ENCODE measurements at places on chromosomes 7 and 10.

DNA sequence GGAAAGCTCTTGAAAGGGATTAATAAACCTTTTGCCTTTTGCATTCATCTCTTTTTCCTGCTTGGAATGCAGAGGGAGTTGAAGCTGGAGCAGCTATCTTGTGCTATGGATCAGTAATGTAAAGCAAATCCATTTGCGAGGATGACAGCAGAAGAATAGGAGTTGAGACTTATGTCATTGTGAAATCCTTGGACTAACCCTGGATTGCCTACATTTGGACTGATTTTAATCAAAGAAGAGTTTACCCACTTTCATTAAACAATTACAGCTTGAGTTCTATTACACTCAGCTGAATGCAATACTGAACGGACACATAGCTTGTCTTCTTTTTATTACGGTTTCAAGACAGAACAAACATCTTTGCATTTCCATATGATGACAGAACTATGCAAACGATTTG lies 362.3 kb downstream of the PHF14 start:
- DNase-seq = no peak

- no peak for DNase-seq
Measured at GRCh38 chr7:4700577-4701235, 18.6 kb downstream of the FOXK1 start.

GRCh38 chr10:34432589-34432988 lies 382.5 kb downstream of the PARD3 start:
- DNase-seq = no peak

DNA sequence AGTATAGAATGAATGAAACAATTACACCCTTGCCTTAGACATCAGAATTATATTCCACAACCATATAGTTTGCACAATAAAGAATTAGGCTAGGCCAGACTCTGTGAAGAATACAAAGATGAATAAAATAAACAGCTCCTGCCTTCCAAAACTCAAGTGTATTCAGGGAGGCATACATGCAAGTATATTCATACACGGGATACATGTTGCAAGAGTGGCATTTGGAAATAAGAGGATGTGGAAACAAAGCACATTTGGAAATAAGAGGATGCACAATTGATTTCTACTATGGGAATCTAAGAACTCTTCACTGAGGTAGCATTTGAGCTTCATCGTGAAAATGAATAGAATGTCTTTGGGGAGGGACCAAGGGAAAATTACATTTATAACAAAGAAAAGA lies 27.0 kb upstream of the TMEM26 start:
- no peak for DNase-seq

DNA sequence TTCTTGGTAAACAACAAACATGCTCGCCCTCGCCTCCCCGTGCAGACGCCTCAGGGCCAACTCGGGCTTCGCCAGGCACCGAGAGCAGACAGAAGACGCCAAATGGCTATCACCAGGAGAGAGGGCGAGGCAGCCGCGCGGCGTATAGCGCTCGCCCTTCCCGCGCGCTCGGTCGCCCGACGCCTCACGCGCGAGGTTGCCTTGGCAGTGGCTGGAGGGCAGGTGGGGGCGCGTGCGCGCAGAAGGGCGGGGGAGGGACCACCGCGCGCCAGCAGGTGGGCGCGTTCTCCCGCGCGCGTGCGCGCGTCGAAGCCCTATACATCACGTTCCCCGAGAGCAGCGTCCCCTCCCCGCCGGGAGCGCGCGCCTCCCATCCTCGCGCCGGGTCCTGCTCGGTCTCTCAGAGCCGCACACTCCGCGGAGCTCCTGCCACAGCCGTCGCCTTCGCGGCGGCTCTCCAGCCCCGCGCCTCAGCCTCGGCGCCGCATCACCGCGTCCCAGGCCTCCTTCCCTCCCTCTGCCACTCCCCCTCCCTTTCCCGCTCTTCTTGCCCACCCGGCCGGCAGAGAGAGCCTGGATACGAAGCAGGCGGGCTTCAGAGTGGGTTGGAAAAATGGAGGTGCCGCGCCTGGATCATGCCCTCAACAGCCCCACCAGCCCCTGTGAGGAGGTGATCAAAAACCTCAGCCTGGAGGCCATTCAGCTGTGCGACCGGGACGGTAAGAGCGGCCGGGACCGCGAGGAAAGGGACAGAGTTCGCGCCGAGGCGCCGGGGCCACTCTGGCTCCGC lies at the start of gene PHYHIPL:
Gene PHYHIPL, plus strand, starts transcription at position 403 of the 790 bp plus-strand sequence. Its CDS starts 211 bp downstream, at position 614.
- peak; percentile 40 for DNase-seq

- no peak for DNase-seq
Measured at GRCh38 chr7:114409750-114410149, 4.9 kb upstream of the FOXP2 start.

DNA sequence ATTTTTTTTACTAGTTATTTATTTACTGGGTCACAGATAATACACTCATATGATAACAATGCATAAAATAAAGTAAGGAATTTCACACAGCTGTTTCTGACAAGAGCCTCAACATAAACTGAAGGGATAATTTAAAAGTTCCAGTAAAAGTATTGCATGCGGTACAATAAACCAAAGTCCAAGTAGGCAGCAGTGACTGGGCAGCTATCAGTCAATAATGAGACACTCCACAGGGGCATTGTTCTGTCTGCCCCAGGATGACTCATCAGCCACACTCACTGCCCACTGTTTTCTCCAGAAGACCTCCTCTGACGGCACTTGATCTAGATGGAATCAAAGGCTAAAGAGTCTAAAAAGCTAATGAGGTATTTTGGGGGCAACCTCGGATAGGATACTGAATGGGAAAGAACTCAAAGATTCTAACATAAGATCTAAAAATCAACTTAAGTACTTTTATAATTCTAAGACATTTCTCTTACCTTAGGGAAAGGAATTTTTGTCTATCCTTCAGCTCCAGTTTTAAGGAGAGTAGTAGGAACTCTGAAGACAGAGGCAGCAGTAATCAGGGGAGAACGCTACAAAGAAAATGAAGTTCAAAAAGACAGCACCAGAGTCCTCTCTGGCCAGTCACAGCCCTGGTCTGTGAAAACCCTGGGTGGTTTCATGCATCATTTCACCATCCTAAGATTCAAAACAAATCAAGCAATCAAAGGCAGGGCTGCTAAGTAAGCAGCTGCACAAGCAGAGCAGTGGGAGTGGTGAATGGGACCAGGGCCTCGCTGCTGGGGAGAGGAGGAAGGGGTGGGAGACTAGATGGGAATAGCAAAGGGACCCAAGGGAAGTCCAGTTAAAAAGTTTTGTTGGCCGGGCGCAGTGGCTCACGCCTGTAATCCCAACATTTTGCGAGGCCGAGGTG lies 175.1 kb downstream of the AVL9 start:
- DNase-seq = peak; percentile 40

- DNase-seq = no peak
Measured at GRCh38 chr7:82264783-82265305, 178.7 kb downstream of the CACNA2D1 start.

GRCh38 chr7:26188206-26188956 lies 12.2 kb downstream of the HNRNPA2B1 start:
- no peak for DNase-seq

GRCh38 chr7:146136357-146136875 lies 19.8 kb downstream of the CNTNAP2 start:
- DNase-seq = no peak

DNA sequence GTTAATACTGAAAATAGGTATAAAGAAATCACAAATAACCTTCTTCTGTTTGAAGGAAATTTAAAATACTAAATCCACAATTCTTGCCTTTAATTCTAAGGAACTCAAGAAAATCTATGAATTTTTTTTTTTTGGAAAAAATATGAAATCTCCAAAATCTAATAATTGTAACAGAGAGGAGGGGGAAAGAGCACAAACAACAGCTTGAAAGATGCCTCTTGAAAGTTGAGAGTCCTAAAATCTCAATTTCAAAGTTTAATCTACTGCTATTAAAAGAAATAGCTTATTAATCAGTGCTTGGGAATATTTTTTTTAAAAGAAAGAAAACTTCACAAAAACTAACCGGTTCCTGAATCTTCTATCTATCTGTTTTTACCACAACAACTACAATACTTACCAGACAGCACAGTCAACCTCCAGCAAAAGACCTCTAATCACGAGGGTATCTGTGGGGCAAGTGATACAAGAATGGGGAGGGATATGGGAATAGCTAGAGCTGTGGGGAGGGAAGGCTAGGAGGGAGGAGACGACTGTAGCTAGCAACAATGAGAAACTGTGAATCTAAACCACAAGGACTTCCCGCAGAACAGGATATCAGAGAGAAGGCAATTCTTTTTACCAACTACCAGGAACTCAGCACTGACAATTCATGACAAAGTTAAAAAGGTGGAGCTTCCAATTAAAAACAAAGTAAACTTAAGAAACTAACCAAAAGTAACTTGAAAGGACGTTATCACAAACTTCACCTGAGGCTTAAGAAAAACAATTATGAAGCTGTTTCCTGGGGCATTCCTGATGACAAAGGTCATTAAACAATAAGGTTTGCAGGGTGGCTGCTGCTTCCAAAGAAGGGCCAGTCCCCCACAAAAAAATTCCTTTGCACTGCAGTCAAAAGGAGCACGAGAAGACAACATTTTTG lies at the start of gene USP54:
Gene USP54, minus strand, starts transcription at position 462 of the 919 bp plus-strand sequence. CDS start 15,684 bp downstream, outside the sequence.
- no peak for DNase-seq

DNA sequence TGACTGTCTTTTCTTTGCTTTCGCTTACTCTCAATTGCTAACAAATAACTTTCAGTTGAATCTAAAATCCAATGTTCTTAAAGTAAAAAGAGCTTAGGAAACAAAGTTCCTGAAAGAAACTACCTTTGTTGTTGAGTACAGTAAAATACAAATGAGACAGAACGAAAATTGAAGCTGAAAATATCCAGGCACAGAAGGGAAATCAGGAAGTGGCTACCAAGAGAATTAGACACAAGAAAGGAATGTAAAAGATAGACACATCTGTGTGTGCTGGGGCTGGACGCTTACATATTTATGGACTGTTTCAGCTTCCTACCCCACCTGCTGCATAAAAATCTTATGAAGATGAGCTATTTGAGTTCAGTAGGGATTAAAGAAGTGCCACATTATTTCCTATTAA lies 161.7 kb upstream of the PLXDC2 start:
- no peak for DNase-seq

DNA sequence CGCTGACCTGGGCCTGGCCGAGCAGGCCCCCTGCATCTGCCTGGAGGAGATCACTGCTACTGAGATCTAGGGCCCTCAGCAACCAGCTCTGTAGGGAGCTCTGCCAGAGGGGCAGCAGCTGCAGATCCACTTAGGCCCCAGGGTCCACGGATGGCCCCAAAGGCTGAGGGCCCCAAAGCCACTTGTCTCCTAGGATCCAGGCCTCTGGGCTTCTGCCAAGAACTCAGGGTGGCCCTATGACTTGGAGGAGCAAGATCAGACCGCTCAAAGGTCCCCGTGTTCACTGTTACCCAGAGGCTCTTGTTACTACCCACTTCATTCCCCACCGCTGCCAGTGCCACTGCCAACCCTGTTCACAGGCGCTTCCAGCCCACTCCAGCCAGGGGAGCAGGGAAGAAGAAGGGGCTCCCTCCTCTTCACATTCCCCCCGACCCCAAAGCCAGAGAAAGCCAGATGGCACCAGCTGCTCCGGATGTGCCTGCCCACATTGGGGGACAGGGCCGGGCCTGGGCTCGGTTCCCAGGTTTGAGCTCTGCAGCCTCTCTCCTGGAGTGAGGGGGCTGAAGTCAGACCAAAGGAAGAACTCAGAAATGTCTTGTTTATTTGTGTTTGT lies 7.6 kb downstream of the LZTS2 start:
- DNase-seq = no peak

DNA sequence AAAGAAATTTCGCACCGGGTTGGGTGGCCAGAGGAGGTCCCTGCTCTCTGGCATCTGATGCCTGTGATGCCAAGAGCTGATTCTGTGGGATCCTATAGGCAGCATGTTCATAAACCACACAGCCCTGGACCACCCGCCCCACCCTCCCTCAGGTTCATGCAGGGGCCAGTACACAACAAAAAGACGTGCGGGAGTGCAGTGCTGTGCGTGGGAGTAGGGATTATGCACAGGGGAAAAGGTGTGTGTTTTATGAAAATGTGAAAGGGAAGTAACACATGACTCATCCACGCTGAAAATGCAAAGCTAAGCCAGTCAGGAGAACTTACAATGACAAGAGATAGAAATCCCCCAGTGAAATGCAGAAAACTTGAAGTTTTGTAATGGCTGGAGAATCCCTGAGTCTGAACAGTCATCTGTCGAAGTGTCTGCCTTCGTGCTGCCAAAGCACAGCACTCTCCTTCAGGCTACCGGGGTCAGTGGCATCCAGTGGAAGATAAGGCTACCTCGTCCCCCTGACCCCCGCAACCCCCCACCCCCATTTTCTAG lies 1.1 kb downstream of the KIAA1217 start:
- no peak for DNase-seq

DNA sequence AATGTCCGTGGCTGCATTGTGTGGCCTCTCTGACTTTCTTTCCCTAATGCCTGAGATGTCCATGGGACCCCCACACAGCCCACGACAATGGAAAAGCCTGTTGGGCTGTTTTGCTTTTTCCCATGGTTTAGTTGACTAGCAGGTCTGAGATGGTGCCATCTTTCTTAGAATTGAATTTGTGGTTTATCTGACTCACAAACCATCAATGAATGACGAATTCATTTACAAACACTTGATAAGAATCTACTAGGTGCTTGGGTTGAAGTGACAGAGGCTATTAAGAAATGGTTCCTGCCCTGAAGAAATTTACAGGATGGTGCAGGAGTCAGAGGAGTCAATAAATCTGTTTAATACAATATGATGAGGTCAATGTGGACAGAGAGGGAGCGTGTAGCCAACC lies 75.4 kb downstream of the OTUD1 start:
- DNase-seq = no peak

DNA sequence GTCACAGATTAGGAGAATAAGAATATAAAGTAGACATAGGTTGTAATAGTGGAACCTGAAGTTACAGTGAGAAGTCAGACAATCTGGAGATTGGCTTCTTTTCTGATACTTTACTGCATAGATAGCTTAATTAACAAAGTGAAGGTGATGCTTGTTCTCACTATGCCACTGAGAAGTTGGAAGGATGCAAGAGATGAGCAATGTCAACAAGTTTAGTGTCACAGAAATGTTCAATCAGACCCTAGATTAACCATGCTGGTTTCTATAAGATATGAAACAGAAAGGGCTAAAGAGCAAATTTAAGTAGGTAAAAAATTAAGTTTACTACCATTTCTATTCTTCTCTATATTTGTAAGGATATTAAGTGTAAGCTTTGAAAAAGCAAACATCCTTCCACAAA lies 838.6 kb upstream of the SORCS1 start:
- DNase-seq = no peak

GRCh38 chr10:125415006-125415633 lies 254.8 kb upstream of the CTBP2 start:
- no peak for DNase-seq
